ENCODE measurements at places on chromosomes 1 and 21. TPM values are rescaled to one million over a fixed set of nuclear protein-coding genes. Genes with fewer than 3 reads are reported as not detected.

Gene ST7L
- 22.1 TPM for total RNA-seq

Gene AXDND1
- total RNA-seq: 0.25 TPM

Gene LENEP
- total RNA-seq: not detected

Gene GPR25
- not detected for total RNA-seq

Gene INAVA
- total RNA-seq: not detected

Gene GPR52
- 2.9 TPM for total RNA-seq

Gene WNT3A
- total RNA-seq: not detected

Gene NCAM2
- 5.9 TPM for total RNA-seq
